Suprapubic skin (tissue), 4 donors: ENCODE measurements at places on chromosomes 12 and 14. TPM values are rescaled to one million over a fixed set of nuclear protein-coding genes. Genes with fewer than 3 reads are reported as not detected.
A peak's percentile ranks its signal among the peaks of the same experiment; 100 is the strongest.

GRCh38 chr12:590206-590750, 73.0 kb downstream of the NINJ2 start:
- H3K27me3 ChIP-seq = no peaks in the 10 kb centered on the region
- H3K4me3 ChIP-seq = no peak overlapping the region
- DNase-seq = peak; percentile 55
- H3K4me1 ChIP-seq = peaks cover 16% of the 10 kb centered on the region

- no peaks in the 10 kb centered on the region for H3K27me3 ChIP-seq
- H3K36me3 ChIP-seq = no peaks in the 10 kb centered on the region
- H3K27ac ChIP-seq = no peak overlapping the region
- no peak overlapping the region for H3K4me3 ChIP-seq
Measured at GRCh38 chr14:78448164-78449094, 278.3 kb downstream of the NRXN3 start.

DNA sequence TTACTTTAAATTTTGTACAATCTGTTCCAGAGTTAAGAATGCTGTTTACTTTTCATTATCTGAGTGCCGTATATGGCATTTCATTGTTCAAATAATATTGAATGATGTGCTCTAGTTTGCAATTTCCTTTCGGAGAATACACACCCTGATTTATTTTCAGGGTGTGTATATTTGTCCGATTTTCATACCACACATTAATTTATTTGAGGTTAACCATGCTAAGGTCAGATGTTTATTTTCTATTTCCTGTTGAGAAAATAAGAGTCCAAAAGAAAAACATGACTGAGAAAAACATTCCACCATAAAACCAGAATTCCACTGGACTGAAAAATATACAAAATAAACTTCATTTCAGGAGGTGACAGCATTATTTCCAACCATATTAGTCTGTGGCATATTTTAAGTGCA, 64.2 kb upstream of the OVCH1 start:
- H3K27ac ChIP-seq = peak overlapping the region; percentile 78
- H3K4me1 ChIP-seq = peaks cover 22% of the 10 kb centered on the region
- no peak overlapping the region for H3K4me3 ChIP-seq
- no peaks in the 10 kb centered on the region for H3K36me3 ChIP-seq
- DNase-seq = no peak
- no peaks in the 10 kb centered on the region for H3K27me3 ChIP-seq

- H3K4me3 ChIP-seq = no peak overlapping the region
- peaks cover 27% of the 10 kb centered on the region for H3K4me1 ChIP-seq
- DNase-seq = no peak
- no peaks in the 10 kb centered on the region for H3K36me3 ChIP-seq
- H3K27ac ChIP-seq = no peak overlapping the region
- peaks cover 9% of the 10 kb centered on the region for H3K27me3 ChIP-seq
Measured at GRCh38 chr14:91390165-91390778, 27.3 kb downstream of the CCDC88C start.

The STK38L gene
- 17.9 TPM for total RNA-seq

The HOXC4 gene
- total RNA-seq = 1.4 TPM

The TCHP gene
- total RNA-seq = 22.6 TPM

The KRT74 gene
- 28.3 TPM for total RNA-seq
